ENCODE measurements at places on chromosomes 2 and 18.

GRCh38 chr2:139369423-139370409, 589.5 kb upstream of the NXPH2 start:
- DNase-seq, result no peak

DNA sequence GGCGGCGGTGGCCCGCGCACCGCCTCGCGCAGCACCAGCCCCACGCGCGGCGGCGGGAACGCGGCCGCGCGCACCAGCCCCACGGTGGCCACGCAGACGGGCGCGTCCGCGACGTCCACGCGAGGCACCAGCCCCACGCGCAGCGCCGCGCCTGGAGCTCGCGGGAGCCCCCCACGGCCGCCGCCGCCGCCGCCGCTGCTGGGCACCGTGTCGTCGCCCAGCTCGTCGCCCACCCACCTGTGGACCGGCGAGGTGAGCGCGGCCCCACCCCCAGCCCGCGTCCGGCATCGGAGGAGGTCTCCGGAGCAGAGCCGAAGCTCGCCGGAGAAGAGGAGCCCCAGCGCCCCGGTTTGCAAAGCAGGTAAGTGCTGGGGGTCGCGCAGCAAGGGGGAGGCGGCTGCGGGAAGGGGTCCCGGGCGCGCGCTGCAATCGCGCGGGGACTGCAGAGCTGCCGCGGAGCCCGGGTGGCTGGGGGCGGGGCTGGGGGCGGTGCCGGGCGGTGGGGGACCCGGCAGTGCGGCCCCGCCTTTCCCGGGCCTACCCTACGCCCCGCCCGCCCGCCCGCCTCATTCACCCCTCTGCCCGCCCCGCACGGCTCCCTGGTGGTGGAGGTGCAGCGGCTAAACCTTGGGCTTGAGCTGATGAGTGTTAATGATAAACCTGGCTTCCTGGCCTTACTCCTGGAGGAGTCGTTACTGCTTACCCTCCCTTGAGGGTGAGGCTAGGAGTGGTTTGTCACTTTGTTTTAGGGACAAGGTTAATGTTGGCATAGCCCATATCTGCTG, 851 bp downstream of the FAM117B start:
- DNase-seq, result peak; percentile 88

DNA sequence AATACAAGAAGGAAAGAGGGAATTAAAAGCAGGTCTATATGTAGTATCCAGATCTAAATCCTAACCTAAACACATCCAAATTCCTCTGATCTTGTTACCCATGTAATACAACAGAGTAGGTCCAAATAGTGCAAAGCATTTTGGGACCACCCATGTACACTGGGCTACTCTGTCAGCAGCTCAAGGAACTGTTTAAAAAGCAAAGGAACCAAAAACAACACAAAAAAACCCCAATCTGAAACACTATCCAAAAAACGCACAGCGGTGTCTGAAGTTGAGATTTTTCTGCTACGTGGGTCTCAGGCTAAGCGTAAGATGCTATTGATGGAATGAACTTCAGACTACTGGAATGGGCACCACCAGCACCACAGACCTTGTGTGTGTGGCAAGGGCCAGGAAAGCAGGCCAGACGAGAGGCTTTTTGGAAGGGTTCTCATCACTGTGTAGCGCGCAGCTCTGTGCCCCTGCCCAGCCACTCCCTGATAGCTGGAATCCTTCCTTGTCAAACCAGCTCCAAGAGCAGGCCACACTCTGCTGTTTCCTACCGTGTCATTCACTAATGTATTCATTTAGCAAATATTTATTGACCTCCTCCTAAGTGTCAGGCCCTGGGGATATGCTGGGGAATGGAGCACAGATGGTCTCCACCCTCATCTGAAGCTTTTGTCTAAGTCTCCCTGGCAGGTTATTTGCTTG, 101.4 kb downstream of the COLEC12 start:
- DNase-seq, result no peak

DNA sequence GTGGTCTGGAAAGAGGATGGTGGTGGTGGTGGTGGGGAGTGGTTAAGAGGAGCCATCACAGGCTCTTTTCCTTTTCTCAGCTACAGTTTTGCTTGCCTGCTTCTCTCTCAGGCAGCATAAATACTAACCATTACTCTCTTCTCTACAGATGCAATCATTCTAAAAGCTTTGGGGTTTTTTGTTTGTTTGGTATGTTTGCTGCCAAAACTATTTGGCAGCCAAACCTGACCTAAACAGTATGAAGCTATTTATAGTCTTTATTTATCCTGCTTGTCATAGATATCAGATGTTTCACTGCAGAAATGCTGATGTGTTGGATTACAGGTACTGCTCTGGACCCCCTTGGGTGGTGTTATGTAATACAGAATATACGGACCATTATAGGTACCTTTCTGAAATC, 15.3 kb downstream of the SIX3 start:
- DNase-seq, result no peak

DNA sequence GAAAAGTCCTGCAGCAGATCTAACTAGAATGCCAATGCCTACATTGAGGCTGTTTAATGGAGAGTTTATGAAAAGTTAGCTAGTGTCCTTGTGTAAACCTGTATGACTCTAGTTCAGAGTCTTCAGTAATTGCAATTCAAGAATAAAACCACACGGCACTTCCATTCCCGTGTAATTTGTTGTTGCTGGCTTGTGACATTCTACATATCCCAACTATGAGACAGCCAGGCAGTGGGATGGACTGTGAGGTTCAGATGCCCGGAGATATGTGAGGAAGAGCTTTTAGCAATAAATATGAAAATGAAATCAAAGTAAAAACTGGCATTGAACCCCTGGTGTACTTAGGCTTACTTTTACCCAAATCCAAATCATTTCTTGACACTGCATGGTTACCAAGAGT, 263.4 kb downstream of the NEDD4L start:
- DNase-seq, result peak; percentile 48

GRCh38 chr2:48771241-48772014, 15.9 kb upstream of the LHCGR start:
- DNase-seq, result no peak

DNA sequence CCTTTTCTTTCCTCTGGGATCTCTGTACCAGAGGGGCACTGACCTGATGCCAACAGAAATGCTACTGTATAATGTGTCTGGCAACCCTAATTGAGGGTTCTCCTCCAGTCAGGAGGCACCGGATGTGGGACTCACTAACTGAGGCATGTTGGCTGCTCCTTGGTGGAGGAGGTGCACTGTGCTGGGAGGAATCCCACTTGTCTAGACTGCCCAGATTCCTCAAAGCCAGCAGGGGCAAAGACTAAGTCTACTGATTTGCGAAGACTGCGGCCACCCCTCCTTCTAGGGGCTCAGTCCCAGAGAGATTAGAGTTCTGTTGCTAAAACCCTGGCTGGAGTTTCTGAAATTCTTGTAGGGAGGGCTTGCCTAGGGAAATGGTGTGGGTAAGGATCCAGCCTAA, 1192.1 kb downstream of the DPP10 start:
- DNase-seq, result no peak

All from adipocyte (in vitro differentiated cells).